ENCODE measurements at places on chromosomes 2 and 18.

GRCh38 chr2:67524213-67524612 is 127.1 kb downstream of the ETAA1 start:
- no peak for DNase-seq

DNA sequence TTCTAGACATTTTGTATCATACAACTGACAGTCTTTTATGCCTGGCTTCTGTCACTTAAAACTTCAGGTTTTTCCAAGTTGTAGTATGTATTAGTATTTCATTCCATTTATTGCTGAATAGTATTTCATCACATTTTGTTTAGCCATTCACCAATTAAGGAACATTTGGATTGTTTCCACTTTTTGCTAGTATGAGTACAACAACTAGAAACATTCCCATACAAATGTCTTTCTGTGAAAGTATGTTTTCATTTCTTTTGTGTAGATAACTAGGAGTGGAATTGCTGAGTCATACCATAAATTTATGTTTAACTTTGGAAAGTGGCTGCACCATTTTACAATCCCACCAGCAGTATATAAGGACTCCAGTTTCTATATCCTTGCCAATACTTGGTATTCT is 135.9 kb downstream of the ATAD2B start:
- DNase-seq, result no peak

DNA sequence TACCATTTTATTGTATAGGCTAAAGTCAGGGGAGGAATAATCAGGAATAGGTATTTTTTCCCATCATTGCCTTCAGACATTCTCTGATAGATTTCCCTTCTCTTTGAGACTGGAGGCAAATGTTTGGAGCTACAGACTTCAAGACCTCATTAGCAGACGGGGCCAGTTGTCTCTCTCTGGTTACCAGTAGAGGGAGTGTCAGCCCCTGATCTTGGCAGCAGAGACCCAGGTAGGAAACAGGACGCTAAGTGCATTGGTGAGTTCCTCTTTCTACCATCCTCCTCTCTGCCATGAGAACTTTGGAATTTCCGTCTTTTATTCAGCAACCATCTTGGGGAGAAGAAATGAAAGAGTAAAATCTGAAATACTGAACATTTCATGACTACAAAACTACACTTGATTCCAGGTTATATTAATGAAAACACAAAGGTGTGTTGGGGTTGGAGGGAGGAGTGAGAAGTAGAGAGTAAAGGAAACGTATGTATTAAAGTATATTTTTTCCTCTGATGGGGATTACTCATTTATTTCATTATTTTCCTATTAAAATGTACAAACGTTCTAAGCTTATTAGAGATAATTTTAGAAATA is 186.2 kb upstream of the GCFC2 start:
- peak; percentile 23 for DNase-seq

DNA sequence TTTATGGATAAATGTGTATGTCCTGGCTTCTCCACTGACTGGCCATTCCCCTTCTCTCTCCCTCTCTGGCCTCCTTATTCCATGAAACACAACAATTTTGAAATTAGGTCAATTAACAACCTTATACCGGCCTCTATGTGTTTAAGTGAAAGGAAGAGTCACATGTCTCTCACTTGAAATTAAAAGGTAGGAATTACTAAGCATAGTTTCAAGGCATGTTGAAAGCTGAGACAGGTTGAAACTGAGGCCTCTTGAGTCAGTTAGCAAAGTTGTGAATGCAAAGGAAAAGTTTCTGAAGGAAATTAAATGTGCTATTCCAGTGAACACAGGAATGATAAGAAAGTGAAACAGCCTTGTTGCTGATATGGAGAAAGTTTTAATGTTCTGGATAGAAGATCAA is 69.7 kb downstream of the ADAM23 start:
- no peak for DNase-seq

DNA sequence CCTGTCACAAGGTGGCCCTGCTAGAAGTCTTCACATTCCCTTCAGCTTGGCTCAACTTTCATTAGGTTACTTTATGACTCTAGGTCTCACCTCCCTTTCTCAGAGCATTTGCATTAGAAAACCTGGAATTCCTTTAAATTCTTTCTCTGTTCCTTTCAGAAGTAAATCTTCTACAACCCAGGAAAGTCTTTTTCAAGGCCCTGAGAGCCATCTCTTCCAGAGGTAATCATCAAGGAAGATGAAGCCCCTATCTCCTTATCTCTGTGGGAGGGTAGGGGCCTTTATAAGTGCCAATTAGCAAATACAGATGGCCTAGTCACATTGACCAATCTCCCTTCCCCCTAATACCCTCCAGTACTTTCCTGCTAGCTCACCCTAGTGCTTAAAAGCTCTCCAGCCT is 848.0 kb upstream of the FAM98A start:
- DNase-seq, result no peak

Measured in T47D (cell line).